Activated naive CD4-positive, alpha-beta T cell treated with anti-CD3 and anti-CD28 coated beads for 36 hours (primary cell): ENCODE measurements at places on chromosomes 5 and 9.

DNA sequence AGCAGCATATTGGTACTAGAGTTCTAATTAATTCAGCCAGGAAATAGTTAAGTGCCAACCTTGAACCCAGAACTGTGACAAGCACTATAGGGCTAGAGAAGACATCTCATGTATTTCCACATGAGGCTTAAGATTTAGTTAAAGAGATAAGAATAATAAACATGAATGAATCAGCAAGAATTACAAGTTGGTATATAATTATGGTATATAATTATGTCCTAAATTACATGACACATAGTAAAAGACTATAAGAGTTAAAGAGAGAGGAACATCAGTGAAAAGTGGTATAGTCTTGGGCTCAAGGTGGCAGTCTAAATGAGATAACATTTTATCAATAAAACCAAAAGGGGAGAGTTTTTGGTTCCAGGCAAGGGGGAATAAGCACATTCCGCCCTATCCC lies 223.1 kb upstream of the NFIL3 start:
- DNase-seq, result no peak

- no peak for DNase-seq
These were observed 70.7 kb downstream of the COX7C start for GRCh38 chr5:86688406-86688805.

- no peak for DNase-seq
These were observed 301.0 kb upstream of the KCNN2 start for GRCh38 chr5:114060866-114061265.

DNA sequence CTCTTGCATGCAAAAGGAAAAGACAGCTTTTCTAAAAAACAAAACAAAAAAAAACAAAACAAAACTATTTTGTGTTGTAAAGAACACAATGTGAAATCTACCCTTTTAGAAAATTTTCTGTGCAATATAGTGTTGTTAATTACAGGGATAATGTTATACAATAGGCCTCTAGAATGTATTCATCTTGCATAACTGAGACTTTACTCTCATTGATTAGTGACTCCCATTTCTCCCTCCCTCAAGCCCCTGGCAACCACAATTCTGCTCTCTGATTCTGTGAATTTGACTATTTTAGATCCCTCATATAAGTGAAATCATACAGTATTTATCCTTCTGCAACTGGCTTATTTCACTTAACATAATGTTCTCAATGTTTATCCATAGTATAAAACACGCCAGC lies 234.1 kb downstream of the TMEM161B start:
- no peak for DNase-seq

- no peak for DNase-seq
These were observed 29.6 kb upstream of the PRDM12 start for GRCh38 chr9:130634801-130635200.

DNA sequence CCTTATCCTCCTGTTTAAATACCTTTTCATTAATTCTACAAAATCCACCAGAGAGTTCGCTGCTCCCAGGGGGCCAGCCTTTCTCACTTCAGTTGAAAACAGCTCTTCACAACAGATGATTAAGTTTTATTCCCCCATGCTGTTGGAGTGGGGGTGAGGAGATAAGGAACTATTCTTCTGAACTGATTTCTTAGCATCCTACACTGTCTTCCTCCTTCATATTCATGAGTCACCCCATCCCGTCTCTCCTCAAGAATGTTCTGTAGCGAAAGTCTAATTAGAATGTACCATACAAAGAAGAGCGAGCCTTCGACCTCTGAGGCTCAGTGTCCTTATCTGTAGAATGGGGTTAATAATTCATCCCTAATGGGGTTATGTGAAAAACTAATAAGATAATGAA lies 138.0 kb downstream of the PIK3R1 start:
- DNase-seq, result no peak

DNA sequence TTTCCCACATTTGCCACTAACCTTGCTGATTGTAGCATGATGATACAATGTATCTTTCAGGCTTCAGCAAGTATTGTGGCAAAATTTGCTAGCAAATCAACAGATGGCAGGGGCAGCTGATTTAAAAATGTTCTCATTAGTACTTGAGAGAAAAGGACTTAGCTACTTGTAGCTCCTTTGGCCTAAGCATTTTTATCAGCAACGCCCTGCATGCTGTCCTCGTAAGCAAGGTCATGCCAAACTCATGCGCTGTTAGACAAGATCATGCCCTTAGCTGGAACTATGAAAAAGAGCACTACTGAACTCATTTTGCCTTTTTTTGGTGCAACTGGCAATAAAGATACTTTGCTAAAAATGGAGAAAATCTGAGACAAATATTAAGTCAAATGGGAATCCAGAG lies 197.1 kb downstream of the ICE1 start:
- no peak for DNase-seq

DNA sequence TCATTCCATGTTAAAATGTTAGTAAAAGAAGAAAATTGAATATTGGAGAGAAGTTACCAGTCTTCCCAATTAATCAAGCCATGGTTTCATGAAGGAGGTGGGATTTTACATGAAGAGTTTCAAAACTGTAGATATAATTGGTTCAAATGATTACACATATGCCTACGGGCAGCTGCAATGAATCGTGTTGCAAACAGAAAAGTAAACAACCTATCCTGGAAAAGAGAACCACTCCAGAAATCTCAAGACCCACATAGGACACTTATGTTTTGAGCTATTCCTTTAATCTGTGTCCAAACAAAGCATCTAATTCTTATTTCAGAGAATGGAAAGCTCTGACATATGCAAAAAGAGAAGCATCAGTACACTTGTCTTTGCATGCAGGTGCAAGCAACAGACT lies 340.2 kb downstream of the NDUFS4 start:
- DNase-seq, result no peak

DNA sequence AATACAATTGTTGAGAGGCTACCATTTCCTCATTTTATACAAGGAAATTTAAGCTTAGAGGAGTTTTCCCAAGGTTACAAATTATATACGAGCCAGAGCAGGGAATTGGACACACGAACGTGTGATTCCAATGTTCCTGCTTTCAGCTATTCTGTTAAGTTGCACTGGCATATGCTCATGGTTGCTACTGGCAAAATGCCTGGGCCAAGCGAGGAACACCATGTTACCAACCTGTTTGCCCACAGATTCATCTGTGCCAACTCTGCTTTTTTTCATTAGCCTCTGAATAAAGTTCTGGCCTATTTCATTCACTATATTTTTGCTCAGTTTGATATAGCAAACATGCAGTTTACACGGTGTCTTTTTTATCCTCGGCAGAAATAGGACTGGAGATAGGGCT lies 5.1 kb upstream of the C5orf46 start:
- DNase-seq, result no peak

GRCh38 chr5:147601652-147602051 lies 91.8 kb upstream of the DPYSL3 start:
- no peak for DNase-seq

GRCh38 chr5:19067741-19068140 lies 920.3 kb downstream of the CDH18 start:
- DNase-seq, result no peak

DNA sequence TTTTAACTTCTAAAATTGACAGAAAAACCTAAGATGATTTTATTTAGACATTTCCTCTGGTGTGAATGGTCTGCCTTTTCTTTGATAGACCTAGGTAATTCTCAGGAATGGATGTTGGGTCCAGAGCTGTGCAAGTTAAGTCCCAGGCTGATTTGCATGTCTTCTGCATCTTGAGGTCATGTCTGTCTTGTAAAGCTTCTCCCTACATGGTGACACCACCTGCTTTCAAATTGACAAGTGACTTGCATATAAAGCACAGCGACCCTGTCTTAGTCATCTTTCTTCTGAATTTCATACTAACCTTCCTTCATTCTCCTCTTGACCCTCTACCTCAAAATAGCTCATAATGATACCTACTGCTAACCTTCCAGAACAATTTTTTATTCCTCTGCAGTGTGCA lies 29.2 kb downstream of the OSTF1 start:
- no peak for DNase-seq
